ENCODE measurements at places on chromosomes 11 and 22. TPM values are rescaled to one million over a fixed set of nuclear protein-coding genes. Genes with fewer than 3 reads are reported as not detected.

The MOGAT2 gene
- polyA plus RNA-seq, result not detected

The APOA4 gene
- not detected for polyA plus RNA-seq

The PPME1 gene
- polyA plus RNA-seq, result 9.4 TPM

The PTPN5 gene
- polyA plus RNA-seq, result not detected

The NOX4 gene
- not detected for polyA plus RNA-seq

The ENDOD1 gene
- 22.2 TPM for polyA plus RNA-seq

The P4HA3 gene
- polyA plus RNA-seq, result not detected

The RGL4 gene
- polyA plus RNA-seq, result 1.6 TPM

The HEPHL1 gene
- not detected for polyA plus RNA-seq

The OR6T1 gene
- polyA plus RNA-seq, result not detected

The GRIK4 gene
- not detected for polyA plus RNA-seq

The NXPE1 gene
- polyA plus RNA-seq, result not detected

The MFRP gene
- polyA plus RNA-seq, result not detected

The ZNF70 gene
- polyA plus RNA-seq, result 0.22 TPM

The ST14 gene
- 20.4 TPM for polyA plus RNA-seq

The ART1 gene
- polyA plus RNA-seq, result not detected

The OR8B4 gene
- polyA plus RNA-seq, result not detected

The SLC22A6 gene
- not detected for polyA plus RNA-seq

The RASSF10 gene
- polyA plus RNA-seq, result not detected

The SLC43A1 gene
- polyA plus RNA-seq, result 5.7 TPM

The OVOL1 gene
- not detected for polyA plus RNA-seq

The FAM83F gene
- not detected for polyA plus RNA-seq

The CLTCL1 gene
- 0.80 TPM for polyA plus RNA-seq

The DLG2 gene
- polyA plus RNA-seq, result 1.4 TPM

The CHADL gene
- not detected for polyA plus RNA-seq

The PRR5 gene
- 7.7 TPM for polyA plus RNA-seq

The UCP2 gene
- 2,628 TPM for polyA plus RNA-seq

The DGCR6 gene
- 3.0 TPM for polyA plus RNA-seq

The OR2AG1 gene
- not detected for polyA plus RNA-seq

The STK33 gene
- polyA plus RNA-seq, result 2.5 TPM

The KCNK7 gene
- not detected for polyA plus RNA-seq

The DBX1 gene
- polyA plus RNA-seq, result not detected

The CRYBB3 gene
- polyA plus RNA-seq, result not detected

The SLC1A2 gene
- polyA plus RNA-seq, result not detected

The TSSK2 gene
- not detected for polyA plus RNA-seq

The CHCHD10 gene
- polyA plus RNA-seq, result 36.7 TPM

The ZNRD2 gene
- polyA plus RNA-seq, result 65.1 TPM

The EIF1AD gene
- polyA plus RNA-seq, result 34.2 TPM

The NEFH gene
- polyA plus RNA-seq, result 0.09 TPM

The TRIM21 gene
- polyA plus RNA-seq, result 39.0 TPM

The CASP12 gene
- polyA plus RNA-seq, result 0.45 TPM

The BARX2 gene
- polyA plus RNA-seq, result not detected

The IL10RA gene
- 60.0 TPM for polyA plus RNA-seq

The NAA40 gene
- 11.1 TPM for polyA plus RNA-seq

The DYNC2H1 gene
- 0.77 TPM for polyA plus RNA-seq

The OR51A2 gene
- not detected for polyA plus RNA-seq

The CD3E gene
- polyA plus RNA-seq, result 2.9 TPM

The TMA7B gene
- polyA plus RNA-seq, result 1.1 TPM

The PANX3 gene
- not detected for polyA plus RNA-seq

Data from naive B cell (primary cell).